ENCODE measurements at places on chromosomes 5 and 9.

DNA sequence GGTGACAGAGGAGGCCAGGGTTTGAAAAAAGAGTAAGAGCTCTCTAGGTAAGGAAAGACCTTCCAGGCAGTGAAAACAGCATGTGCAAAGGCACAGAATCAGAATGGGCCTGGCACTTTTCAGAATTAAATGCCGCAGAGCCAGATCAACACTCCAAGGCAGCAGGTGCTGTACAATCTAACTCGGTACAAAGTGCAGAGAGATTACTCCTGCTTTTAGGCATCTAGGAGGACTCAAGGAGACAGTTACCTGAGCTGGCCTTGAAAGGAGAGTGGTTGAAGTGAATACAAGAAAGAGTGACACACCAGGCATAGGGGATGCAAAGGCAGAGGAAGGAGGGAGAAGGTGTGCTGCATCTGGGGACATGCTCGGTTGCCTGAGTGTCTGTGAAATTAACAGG is 21.5 kb downstream of the HRH2 start:
- no peak for DNase-seq

- DNase-seq, result no peak
These were observed 6.9 kb downstream of the GSN start for GRCh38 chr9:121274851-121275250.

DNA sequence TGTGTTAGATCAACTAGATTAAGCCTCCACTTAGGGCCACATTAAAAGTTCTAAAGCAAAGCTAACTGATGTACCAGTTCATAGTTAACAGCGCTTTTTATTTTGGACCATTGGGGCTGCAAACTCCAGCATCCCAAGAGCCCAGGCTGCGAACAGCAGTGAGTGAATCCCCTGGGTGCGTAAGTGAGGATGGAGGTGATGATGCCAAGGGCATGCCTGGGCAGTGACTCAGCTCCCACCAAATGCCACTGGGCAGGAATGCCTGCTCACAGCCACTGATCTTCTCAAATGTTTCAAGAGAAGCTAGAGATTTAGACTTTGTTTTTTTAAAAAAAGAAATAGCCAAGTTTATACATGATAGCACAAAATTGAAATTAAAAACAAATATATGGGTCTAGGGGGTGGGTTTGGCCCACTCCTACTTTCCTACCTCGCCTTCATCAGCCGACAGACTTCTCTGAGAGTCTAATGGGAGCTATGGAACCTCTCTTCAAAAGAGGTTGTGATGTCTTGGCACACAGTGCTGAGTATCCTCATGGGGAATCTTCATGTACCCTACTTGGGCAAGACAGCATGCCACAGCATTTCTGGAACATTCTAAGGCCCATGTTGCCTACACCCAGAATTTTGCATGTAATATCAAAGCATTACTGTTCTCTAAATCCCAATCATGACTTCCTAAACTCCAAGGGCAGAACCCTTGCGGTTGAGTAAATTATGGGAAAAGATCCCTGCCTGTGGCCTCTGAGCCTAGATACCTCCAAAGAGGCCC is 398.1 kb downstream of the EBF1 start:
- DNase-seq, result no peak

DNA sequence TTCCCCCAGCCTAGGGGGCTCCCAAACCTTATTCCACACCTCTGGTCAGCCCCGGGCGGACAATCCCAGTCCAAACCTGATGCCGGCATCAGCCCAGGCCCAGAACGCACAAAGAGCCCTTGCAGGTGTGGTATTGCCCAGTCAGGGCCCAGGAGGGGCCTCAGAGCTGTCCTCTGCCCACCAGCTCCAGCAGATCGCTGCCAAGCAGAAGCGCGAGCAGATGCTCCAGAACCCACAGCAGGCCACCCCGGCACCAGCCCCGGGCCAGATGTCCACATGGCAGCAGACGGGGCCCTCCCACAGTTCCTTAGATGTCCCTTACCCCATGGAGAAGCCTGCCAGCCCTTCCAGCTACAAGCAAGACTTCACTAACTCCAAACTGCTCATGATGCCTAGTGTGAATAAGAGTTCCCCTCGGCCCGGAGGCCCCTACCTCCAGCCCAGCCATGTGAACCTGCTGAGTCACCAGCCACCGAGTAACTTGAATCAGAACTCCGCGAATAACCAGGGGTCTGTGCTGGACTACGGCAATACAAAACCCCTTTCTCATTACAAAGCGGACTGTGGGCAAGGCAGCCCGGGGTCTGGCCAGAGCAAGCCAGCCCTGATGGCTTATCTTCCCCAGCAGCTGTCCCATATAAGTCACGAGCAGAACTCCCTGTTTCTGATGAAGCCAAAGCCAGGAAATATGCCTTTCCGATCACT is 27.6 kb upstream of the LTC4S start:
- peak; percentile 89 for DNase-seq

DNA sequence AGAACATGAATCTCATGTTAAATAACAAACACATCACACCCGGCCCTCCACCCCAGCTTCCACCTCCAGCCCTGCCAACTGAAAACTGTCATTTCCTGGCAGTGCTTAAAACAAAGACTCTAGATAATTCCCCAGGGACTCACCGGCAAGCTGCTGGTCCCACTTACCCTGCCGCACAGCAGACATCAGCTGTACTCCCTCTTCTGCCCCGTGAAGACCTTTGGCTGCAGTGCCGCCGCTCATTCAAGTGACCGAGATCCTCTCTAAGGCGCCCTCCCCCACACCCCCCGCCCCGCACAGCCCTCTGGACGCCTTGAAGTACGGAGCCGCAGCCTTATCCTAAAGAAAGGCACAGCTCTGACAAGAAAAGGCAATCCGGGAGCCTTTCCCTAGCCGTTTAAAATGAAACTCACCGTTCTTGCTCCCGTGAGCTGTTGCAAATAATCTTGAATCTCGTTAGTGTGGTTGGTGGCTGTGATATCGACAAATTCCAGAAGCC is 434 bp downstream of the GLRX start:
- DNase-seq, result peak; percentile 88

GRCh38 chr5:126235628-126236027 is 187.6 kb upstream of the GRAMD2B start:
- no peak for DNase-seq

DNA sequence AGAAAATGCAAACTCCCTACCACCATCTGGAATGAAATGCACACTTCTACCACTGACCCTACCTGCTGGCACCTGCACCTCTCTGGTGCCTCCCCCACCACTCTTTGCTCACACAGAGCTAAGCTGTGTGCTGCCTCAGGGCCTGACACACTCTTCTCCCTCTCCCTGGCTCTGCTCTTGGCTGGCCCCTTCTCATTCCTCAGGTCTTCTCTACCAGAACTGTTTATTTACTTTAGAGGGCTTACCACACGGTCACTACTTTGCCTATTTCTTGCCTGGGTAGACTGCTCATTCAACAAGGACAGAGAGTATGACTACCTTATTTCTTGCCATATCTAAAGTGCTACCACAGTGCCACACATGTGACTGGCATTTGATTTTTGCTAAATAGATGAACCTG is 3.3 kb downstream of the REEP5 start:
- DNase-seq, result no peak

GRCh38 chr5:114419067-114419388 is 57.2 kb downstream of the KCNN2 start:
- DNase-seq, result no peak

DNA sequence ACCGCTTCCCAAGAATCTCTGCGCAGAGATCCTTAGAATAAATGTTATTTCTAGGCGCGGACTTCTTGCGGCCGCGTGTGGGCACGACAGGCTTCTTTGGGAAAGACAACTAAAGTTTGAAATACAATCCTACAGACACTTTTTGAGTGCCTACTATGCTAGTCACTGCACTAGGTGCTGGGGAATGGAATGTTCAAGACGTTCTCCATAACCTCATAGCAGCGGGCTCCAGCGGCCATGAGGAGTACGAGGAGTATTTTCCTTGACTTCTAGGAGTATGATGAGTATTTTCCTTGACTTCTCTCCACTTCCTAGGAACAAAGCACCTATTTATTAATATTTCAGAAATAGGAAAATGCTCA is 636 bp upstream of the PWWP2A start:
- DNase-seq, result no peak

DNA sequence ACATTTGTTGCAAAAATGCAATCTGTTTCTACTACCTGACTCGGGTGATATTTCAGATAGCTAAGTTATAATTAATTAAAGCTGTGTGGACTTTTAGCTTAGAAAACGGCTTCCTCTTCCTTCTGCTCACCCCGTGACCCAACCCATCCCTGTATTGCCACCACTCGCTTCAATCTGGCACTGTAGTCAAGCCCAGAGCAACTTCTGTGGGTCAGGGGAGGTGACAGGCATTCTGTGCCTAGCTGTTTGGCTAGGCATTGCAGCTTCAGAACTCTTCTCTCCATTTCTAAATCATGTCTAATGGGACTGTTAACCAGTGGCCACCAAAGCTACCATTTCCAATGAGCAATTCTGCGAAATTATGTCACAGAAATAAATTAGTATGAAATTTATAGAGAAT is 179.7 kb upstream of the TLX3 start:
- no peak for DNase-seq

- DNase-seq, result peak; percentile 78
These were observed 315.6 kb downstream of the MTRR start for GRCh38 chr5:8184455-8185063.

GRCh38 chr5:143113461-143113860 is 290.0 kb downstream of the NR3C1 start:
- no peak for DNase-seq

DNA sequence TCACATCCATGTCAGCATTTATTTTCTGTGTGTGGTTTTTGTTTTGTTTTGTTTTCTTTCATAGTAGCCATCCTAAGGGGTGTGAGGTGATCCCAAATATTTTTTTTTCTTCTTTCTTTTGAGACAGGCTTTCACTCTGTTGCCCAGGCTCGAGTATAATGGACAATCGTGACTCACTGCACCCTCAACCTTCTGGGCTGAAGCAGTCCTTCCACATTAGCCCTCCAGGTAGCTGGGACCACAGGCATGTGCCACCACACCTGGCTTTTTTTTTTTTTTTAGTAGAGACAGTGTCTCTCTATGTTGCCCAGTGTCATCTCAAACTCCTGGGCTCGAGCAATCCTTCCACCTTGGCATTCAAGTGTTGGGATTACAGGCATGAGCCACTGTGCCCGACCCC is 59.1 kb downstream of the CDC42SE2 start:
- peak; percentile 76 for DNase-seq

DNA sequence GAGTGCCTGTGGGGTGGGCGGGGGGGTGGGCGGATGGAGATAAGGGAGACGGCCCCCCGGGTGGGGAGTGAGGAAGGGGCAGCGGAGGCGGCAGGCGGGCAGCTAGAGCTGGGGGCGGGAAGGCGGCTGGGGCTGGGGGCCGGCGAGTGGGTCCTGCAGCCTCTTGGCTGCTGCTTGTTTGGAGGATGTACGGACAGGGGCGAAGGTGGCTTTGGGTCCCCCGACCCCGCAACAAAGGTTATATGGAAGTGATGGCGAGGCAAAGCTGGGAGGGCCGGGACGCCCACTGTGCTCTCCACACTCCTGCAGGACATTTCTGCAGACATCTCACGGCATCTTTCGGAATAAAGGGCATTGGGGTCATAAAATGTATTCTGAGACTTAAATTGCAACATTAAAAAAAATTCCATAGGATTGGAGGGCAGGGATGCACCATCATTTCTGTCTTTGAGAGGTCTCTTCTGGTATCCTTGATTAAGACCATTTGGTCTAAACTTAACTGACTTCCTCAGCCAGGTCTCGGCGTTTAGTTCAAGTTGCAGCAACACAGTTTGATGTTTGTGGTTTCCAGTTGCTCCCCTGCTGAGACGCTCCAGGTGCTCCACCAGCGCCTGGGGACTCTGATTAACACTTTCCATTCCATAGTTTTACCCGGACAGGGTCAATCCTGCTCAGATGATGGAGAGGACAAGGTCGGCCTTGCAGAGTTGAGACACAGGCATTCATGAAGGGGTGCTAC is 101.6 kb upstream of the SSBP2 start:
- peak; percentile 81 for DNase-seq

- DNase-seq, result no peak
These were observed 403.5 kb upstream of the TYRP1 start for GRCh38 chr9:12289711-12290110.

DNA sequence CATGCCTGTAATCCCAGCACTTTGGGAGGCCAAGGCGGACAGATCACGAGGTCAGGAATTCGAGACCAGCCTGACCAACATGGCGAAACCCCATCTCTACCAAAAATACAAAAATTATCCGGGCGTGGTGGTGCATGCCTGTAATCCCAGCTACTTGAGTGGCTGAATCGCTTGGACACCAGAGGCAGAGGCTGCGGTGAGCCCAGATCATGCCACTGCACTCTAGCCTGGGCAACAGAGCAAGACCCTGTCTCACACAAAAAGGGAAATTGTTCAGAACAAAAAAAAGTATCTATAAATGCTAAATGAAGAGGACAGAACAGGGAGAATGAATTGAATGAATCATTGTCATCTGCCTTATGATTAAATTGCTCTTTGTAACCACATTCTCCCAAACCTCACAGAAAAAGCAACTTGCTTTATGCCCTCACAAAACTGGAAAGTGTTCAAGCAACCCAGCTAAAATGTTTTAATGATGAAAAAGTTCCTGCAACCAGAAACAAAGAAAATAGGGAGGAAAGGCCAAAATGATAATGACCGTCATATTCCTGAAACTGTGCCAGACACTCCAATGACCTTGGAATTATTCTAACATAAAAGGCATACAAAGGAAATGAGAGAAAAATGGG is 83.7 kb downstream of the SERINC5 start:
- no peak for DNase-seq

DNA sequence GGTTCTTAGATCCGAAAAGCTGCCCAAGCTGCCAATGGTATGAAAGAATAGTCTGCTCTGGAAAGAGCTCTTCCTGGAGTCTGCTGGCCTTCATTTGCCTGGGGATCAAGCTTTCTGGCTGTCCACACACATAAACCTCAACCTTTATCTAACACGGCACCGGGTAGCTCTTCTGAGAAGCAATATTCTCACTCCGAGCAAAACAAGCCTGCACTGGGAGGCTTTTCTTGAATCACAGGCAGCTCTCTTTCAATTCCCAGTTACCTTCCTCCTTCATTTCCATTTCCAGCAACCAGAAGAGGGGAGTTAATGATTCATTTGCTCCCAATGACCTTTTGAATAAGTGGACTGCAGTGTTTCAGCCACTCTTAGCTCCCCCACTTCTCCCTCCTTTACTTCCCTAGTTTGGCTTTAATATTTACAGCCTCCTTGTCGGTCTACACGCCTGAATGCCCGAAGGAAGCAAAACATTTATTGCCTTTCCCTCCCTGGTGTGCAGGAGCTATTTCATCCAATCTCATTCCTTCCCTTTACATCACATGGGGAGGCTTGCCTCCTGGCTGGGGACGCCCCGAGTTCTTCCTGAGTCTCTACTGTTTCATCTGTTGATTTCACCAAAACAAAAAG is 187.1 kb downstream of the ARHGEF28 start:
- DNase-seq, result no peak

Measured in islet precursor cell (in vitro differentiated cells).